ENCODE measurements at places on chromosomes 16 and 17.

DNA sequence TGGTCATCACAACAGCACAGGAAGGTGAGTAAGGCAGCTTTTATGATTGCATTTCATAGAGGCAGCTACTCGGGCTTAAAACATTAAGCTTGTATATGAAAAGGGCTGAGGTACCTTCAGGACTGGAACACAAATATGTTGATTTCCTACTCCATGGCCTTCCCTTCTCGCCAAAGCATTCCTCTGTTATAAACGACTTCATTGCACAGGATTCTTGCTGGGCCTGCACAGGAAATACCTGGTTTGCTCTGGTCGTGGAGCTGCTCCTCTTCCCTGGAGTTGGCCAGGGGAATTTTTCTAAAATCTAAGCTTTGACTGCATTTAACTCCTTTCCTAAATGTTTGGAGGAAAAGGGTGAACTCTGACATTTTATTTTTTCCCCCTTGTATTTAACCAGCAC, 49.0 kb downstream of the CHD9 start:
- DNase-seq, result no peak

GRCh38 chr16:69918241-69918640, 32.9 kb upstream of the CLEC18A start:
- DNase-seq, result no peak

DNA sequence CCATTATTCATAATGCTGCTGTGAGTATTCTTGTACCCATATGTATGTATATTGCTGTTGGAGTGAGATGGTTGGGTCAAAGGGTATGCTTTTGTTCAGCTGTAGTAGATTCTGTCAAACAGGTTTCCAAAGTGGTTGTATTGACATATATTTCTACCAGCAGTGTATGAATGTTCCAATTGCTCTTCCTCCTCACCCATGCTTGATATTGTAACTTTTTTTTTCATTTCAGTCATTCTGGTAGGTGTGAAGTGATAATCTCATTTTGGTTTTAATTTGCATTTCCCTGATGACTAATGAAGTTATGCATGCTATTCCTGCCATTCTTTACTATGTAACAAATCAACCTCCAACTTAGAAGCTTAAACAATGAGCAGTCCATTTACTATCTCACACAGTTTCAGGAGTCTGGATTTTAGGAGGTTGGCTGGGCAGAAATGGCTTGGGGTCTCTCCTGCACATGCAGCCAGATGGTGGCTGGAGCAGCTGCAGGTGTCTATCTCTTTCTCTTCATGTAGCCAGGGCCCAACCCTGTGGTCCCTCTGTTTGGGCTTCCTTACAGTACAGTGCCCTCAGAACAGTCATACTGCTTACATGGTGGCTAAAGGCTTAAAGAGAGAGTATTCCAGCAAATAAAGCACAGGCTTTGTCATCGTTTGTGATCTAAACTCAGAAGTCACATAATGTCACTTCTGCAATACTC, 21.2 kb downstream of the ERAL1 start:
- DNase-seq, result no peak

- DNase-seq, result no peak
These were observed 356.0 kb downstream of the CA10 start for GRCh38 chr17:51802544-51802943.

DNA sequence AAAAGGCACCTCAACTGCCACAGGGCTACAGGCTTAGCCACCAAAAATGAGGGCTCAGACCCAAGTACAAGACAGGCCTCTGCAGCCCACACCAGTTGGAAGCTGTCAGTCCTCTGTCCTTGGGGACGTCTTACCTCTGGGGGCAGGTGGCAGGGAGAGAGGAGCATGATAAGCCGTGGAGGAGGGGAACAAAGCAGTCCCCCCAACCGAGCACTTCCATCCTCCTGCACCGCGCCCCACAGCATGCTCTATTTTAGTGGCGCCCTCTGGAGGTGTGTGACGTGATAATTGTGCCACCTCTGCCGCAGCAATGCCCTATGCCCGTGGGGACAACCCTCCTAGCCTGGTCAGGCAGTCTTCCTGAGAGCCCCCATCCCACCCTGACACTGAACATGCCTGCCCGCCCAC, 13.6 kb downstream of the G6PC3 start:
- DNase-seq, result no peak

- DNase-seq, result no peak
These were observed 8.9 kb upstream of the TNS4 start for GRCh38 chr17:40510328-40510648.

- no peak for DNase-seq
These were observed 4.9 kb upstream of the CDH1 start for GRCh38 chr16:68732042-68732680.

- DNase-seq, result no peak
These were observed 2.2 kb downstream of the PLA2G15 start for GRCh38 chr16:68247400-68247799.

DNA sequence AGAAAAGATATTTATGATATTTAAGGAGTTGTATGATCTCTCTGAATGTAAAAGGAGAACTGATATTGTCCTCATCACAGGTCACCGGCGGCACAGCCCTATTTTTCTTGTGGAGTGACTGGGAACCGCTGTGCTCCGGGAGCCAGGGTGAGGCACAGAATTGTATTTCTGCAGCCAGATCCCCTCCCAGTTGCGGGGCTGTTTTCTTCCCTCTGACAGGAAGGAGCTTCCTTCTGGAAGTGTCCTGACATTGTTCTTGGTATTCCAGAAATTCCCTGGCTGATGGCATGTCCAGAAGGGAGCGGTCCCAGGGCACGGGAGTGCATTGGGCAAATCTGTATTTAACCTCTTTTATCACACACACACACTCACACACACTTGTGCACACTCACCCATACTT, 268.6 kb upstream of the FOXF1 start:
- DNase-seq, result no peak

- no peak for DNase-seq
These were observed 1.2 kb downstream of the KRT14 start for GRCh38 chr17:41585301-41586056.

DNA sequence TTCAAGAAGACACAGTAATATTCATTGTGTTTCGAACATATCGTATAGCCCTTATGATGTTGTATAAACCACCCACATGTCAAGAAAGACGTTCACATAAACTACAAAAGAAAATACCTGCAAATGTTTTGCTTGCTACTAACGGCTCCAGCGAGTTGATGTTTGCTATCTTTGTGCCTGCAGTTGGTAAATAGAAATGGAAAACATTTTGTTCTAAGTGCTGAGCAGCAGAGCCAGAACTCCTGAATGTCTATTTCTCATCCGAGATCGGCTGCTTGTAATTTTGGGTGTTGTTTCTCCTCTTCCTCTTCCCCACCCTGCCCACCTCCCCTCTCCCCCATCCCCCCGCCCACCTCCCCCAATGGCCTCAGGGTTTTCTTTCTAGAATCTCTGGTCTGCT, 5.0 kb downstream of the SYT17 start:
- DNase-seq, result no peak

GRCh38 chr16:85710732-85711131, 22.0 kb upstream of the GINS2 start:
- DNase-seq, result no peak

DNA sequence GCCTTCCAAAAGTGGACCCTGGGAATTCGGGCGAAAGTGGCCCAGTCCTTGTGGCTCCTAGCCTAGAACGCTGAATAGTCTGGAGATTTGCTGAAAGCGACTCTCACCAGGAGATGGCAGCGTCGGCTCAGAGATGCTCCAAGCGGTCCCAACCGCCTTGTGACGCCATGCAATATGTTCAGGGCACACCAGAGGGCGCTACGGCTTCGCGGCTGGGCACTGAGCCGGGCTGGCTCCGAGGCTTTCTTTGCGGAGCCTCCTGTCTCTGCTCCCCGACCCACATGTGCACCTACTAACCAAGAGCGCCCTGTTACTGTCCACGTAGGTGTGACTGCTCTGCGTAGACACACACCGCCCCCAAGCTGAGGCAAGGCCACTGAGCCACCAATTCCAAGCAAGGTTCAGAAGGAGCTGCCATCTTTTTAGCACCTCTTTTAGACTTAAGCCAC, 36.9 kb downstream of the SYCE1L start:
- peak; percentile 74 for DNase-seq

DNA sequence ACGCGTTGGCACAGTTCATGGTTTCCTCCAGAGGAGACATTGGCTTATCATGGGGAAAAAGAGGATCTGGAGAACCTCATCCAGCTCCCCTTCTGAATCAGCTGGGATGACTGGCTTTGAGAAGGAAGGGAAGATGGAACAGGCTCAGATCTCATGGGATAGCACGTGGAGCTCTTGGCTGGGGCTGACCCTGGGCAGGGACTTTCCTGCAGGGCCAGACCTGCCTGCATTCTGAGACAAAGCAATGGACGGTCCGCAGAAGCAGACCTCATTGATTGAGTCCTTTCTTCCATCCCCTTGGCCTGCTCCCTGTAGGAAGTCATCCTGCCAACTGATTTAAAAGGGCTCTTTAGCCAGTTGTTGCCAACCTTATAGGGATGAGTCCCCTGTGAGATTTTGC, 26.2 kb downstream of the PLCD3 start:
- no peak for DNase-seq

DNA sequence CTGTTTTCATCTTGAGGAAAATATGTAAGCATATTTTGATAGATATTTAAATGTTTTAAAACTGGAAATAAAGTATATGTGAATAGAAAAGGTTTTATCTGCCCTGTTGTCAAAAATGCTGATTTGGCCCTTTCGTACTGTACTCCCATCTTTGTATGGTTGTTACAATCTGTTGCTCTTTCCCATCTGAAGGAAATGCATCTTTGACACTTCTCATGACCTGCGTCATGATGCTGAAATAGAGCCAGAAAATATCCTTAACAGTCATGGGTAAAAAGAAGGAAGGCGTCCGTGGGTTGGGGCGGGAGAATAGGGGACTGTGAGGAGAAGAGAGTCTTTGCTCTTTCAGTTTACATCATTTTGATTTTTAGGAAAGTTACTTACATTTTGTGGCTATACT, 327.7 kb downstream of the BCAS3 start:
- DNase-seq, result no peak

DNA sequence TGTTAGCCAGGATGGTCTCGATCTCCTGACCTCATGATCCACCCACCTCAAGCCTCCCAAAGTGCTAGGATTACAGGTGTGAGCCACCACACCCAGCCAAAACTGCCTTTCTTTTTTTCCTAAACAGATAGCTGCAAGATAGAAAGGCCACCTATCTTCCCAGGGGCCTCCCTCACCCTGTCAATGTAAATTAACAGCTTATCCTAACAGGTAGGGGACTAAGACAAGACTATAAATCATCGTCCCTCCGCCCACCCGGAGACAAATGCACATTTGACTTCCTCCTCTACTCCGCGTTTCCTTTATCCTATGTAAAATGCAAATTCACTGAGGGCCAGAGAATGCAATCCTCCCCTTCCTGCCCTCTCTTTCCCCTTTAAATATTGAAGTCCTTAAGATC, 71.4 kb downstream of the MARF1 start:
- DNase-seq, result no peak

DNA sequence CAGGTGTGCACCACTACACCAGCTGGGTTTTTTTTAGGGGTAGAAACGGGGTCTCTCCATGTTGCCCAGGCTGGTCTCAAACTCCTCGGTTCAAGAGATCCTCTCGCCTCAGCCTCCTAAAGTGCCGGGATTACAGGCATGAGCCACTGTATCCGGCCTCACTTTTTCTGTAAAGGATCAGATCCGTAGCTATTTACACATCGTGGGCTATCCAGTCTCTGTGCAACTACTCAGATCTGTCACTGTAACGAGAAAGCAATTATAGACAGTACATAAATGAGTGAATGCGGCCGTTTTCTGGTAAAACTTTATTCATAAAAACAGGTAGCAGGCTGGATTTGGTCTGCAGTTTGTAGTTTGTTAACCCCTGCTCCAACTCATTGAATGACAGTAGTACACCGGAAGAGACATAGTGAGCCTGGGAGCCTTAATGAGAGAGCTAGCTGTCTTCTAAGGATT, 44.5 kb downstream of the VMP1 start:
- DNase-seq, result no peak

- DNase-seq, result no peak
These were observed 1.9 kb downstream of the DUS1L start for GRCh38 chr17:82063424-82064415.

DNA sequence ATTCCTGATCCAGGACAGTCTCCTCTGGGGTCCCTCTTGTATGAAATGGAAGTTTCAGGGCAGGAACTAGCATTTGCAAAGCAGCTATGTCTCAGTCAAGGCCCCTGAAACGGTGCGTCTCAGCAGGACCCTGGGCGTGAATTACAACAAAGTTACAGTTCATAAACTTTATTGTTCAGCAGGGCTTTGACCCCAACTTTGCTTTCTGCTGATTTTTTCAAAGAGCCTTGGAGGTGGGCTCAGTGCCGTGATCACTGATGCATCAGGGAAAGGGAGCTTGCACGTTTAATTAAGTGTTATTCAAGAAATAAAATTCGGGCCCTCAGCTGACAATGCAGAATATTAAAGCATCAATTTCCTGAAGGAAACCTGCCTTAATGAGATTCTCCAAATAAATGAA, 260.1 kb upstream of the C16orf82 start:
- DNase-seq, result no peak

- no peak for DNase-seq
These were observed 284.8 kb upstream of the WSB1 start for GRCh38 chr17:27009087-27009486.

GRCh38 chr17:68319410-68320162, 28.3 kb downstream of the ARSG start:
- DNase-seq, result no peak

DNA sequence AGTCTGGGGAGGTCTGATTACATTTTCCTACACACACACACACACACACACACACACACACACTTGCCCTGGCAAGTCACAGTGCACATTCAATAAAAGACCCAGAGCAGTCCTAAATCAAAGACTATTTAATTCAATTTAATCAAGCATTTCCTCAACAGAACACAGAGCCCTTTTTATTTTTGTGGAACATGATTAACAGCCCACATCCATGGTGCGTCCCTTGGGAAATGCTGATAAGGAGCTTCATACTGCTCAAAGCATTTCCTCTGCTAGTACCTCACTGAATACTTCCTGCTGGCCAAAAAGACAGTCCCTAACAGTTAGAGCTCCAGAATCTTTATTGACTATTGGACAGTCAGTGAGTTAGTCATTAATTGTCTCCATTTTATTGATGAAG, 43.1 kb upstream of the MYH10 start:
- no peak for DNase-seq

DNA sequence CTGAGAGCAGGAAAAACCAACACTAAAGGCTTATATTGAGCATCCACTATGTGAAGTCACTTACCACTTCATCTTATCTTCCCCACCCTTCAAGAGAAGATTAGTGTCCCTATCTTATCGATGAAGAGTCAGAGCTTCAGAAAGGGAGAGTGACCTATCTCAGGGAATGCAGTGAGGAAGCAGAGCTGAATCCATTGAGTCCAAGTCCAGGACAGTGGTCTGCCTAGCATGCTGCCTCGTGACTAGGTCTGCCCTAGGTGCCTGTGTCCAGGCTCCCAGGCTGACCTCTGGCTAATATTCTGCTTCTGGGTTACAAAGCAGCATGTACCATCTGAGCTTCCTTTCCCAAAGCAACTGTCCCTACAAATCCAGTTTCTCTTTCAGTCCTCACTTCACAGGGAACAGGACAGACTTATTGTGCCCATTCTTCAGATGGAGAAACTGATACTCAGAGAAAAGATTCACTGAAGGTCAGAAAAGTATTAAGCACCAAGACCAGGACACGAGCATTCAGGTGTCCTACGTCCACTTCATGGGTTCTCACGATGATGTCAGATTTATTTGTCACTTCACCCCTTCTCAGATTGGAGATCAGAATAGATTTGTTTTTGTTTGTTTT, 13.3 kb upstream of the FZD2 start:
- no peak for DNase-seq

- no peak for DNase-seq
These were observed 8.0 kb downstream of the CACNA1H start for GRCh38 chr16:1160773-1161348.
